ENCODE measurements at places on chromosomes 12 and 14.

- no peak for DNase-seq
Observed at GRCh38 chr12:55686366-55687010, 21.2 kb downstream of the ITGA7 start.

GRCh38 chr14:98947911-98948595 is 323.9 kb downstream of the BCL11B start:
- DNase-seq, result no peak

- no peak for DNase-seq
Observed at GRCh38 chr12:51307655-51308593, 16.1 kb downstream of the BIN2 start.

DNA sequence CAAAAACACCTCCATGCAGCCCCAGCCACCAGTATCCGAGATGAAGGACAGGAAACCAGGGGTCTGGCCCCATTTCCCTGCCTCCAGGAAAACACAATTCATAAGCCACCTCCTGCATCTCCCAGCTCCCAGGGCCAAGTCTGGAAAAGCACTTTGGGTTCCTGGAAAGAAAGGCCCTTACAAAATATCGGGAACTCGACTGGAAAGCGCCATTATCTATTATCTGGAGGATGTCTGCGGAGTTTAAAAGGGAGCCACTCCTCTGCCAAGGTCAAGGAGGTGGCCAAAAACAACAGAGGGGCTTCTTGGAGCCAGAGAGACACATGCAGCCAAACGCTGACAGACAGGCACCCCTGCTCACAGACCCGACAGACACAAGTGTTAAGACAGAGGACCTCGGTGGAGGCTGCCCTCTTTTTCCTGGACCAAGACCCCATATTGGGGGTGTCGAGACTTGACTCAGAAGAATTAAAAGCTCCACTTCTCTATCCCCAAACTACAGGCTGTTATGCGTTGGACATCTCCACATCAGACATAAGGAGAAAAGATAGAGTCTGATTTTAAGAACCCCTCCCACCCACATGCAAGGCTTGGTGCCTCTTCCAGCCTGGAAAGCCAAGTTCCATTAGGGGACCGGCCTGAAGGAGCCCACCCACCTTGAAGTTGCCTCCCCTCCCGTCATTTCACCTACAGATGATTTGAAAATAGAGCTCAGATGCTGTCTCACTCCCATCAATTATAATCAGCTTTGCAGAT is 9.6 kb downstream of the ACTN1 start:
- peak; percentile 66 for DNase-seq

GRCh38 chr14:91317381-91318308 is 73.1 kb upstream of the GPR68 start:
- DNase-seq, result peak; percentile 94

DNA sequence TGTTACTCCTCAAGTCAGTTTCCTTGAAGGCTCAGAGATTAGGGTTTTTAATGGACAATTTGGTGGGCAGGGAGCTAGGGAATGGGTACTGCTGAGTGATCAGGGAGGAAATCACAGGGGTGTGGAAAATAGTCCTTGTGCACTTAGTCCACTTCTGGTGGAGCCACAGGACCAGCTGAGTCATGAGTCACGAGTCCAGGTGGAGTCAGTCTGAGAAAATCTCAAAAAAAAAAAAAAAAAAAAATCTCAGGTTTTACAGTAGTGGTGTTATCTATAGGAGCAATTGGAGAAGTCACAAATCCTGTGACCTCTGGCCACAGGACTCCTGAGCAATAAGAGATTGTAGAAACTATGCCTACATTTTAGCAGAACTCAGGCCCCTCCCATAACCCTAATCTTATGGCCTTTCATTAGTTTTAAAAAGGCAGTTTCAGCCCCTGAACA is 28.2 kb upstream of the AMN1 start:
- no peak for DNase-seq

DNA sequence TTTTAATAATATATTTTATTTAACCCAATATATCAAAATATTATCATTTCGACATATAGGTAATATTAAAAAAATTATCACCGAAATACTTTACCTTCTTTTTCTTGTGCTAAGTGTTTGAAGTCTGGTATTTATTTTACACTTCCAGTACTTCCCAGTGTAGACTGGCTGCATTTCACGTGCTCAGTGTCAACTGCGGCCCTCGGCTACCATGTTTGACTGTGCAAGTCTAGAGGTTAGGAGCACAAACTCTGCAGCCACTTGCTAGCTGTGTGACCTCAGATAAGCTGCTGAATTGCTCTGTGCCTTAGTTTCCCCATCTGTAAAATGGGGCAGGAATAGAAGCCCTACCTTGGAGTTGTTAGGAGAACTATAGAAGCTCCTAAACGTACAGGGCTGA is 42.3 kb upstream of the ESRRB start:
- DNase-seq, result no peak

DNA sequence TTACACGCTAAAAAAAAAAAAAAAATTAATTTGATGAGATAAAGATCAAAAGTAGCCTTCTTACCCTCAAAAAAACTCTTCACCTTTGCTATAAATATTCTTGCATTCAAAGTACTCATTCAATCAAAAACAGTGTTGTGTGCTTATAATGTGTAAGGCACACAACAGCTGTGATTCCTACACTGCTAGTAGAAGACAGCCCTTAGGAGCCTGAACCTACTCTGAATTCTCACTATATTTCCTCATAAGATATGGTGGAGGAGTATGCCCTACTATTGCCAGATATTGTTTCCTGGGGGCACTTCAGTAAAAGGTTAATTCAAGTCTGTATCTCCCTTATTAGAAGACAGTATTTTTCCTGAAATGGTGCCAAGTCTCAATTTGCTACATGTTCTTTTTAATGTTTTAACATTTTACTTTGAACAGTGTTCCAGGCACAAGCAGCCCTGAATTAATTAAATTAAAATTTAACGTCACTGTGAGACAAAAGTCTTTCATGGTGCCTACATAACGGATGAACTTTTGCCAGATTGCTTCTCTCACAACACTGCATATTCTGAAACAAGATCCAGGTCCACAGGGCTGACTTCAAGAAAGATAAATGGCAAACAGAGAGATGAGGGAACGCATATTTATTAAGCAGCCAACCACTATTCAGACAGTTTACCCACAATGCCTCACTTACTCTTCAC is 19.3 kb downstream of the PPP2R5E start:
- no peak for DNase-seq

GRCh38 chr12:46677749-46678148 is 148.0 kb downstream of the SLC38A4 start:
- no peak for DNase-seq

DNA sequence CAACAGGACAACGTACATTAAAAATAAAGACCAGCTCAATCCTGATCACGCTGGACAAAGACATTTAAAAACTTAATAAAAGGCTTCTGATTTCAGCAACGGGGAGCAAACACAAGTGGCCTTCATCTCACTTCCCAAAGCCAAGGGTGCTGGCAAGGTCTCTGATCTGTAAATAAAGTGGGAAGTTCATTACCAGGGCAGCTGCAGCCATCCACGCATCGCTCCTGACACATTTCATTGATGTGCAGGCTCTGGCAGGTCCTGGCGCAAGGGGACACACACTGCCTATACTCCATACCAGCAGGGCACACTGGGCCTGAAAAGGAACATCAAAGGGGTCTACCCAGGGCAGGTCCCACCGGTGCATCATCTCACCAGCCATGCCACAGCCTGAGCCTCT is 51.0 kb downstream of the VWF start:
- DNase-seq, result no peak

DNA sequence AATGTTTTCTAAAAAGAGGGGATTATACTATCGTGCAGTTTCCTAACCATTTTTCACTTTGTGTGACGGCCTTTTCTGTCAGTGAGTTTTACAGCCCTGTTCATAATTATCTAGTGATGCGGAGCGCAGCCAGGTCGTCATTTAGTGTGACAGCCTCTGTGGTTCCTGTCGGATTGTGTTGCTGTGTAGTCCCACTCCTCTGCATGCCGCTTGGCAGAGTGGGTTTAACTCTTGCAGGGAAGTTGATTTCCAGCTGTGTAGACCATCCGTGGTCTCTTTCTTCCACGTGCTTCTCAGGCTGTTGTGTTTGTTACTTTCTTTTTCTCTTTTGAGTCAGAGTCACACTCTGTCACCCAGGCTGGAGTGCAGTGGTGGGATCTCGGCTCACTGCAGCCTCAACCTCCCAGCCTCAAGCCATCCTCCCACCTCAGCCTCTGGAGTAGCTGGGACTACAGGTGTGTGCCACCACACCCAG is 8.6 kb downstream of the RAN start:
- DNase-seq, result no peak

GRCh38 chr12:32773691-32774090 is 18.0 kb upstream of the YARS2 start:
- no peak for DNase-seq

DNA sequence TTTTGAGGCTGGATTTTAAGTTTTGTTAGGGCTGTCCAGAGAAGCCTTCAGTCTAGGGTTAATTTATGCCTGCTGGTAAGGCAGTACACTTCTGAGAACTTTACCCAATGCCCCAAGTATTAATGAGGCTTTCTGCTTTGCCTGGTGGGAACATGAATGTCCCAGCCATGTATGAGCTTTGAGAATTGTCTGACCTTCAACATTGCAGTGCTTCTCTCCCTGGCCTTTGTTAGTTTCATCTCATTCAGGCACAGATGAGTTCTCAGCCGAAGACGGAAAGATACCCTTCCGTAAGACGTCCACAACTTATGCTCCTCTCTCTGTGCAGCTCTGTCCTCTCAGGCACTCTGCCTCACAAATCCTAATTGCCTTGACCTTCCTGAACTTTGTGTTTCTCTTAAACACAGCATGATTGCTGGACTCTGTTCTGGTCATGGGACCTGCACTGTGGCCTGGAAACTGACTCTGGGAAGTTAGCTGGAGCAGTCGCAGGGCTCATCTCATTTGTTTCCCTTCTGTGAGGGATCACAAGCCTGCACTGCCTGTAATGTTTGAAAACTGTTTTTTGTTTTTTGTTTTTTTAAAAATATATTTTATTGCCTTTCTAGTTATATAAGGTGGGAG is 15.7 kb downstream of the CHPT1 start:
- DNase-seq, result peak; percentile 49

DNA sequence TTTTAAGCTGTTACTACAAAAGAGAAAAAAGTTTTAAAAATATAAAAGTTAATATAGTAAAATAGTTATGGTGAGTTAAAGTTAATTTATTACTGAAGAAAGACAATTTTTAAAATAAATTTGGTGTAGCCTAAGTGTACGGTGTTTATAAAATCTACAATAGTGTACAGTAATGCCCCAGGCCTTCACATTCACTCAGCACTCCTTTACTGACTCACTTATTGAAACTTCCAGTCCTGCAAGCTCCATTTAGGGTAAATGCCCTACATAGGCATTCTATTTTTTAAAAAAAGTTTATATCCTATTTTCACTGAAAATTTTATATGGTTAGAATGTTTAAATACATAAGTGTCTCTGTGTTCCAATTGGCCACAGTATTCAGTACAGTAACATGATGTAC is 769.5 kb upstream of the NOVA1 start:
- no peak for DNase-seq

DNA sequence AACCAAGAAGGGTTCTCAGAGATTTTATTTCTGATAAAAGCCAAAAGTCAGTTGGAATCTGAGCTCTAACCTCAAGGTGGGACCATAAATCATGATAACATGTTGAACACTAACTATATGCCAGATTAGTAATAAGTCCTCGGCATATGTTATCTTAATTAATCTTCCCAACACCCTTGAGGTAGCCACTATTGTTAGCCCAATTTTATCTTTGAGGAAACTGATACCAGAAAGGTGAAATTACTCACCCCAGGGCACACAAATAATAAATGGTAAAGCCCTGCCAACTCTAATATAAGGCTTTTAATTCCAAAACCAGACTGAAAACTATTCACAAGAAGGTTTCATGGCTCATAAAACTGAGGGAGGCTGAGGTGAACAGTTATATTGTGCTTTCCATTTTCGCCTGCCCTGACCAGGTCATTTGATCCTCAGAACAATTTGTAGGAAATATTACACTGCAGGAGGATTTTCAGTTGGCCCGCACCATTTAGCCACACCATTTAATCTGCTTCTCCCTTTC is 16.1 kb upstream of the NUAK1 start:
- no peak for DNase-seq

DNA sequence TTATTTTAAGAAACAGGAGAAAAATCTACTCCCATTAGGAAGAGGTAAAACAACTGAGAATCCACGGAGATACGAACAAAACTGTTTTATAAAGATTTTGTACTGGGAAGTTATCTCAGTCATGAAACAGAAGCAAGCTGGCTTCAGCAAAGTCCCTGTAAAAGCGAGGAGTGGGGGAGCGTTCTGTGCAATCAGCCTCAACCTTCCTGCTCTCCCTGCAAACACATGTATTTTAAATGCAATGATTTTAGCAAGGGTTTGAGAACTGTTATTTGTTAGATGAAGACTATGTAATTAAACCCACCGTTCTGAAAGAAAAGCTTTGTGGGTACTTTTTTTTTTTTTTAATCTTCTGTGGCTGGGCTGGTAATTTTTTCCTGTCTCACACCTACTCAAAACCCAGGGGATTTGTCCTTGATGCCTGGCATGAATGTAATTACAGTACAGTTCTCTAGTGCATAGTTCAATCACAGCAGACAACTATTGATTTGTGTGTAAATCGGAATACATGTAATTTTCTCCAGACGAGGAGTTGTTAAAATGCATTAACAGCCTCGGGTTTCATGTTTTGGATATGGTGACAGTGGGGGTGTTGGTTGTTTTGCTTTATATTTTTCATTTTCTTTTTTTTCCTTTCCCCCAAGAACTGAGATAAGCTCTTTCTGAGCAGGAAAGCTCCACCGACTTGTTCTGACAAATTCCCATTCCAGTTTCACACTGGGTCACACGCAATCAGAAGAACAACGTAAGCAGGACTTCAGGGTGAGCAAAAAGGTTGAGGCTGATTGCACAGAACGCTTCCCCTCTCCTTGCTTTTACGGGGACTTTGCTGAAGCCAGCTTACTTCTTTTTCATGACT is 153.6 kb downstream of the PHLDA1 start:
- no peak for DNase-seq

- no peak for DNase-seq
Observed at GRCh38 chr12:68109444-68110217, 49.9 kb downstream of the IFNG start.

DNA sequence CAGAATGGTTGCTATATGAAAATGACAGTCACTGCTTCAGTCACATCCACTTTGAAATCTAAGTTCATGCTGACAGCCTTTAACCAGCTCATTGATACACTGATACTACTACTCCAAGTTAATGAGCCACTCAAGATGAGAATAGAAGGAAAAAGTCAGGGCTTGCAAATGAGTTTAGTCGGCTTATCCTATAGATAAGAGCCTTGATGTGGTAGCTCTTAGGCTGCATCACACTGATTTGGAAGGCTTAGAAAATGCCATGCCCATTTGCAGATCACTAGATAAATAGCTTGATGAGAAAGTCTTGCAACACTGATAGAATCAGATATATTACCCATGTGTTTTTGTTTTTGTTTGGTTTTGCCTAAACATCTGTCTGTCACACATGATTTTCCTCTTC is 251.4 kb upstream of the ATXN7L3B start:
- no peak for DNase-seq

DNA sequence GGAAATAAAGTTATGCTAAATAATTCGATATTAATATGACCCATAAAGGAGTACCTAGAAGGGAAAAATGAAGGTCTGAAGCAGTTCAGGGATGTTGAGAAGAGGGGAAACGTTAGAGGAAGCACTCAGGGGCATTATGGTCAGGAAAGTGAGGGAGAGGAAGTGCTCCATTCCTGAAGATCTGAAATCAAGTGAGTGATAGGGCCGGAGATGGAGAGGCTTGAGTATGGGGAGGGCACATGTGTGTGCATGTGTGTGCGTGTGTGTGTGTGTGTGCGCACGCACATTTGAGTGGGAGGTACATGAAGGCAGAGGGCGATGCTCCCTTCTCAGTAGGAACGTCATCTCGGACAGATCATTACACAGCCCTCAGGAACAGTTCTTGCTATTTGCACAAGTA is 4.9 kb upstream of the DCD start:
- no peak for DNase-seq

GRCh38 chr14:38111046-38111445 is 96.7 kb upstream of the SSTR1 start:
- DNase-seq, result no peak
